ENCODE measurements at places on chromosomes 1 and 21. TPM values are rescaled to one million over a fixed set of nuclear protein-coding genes. Genes with fewer than 3 reads are reported as not detected.

DNA sequence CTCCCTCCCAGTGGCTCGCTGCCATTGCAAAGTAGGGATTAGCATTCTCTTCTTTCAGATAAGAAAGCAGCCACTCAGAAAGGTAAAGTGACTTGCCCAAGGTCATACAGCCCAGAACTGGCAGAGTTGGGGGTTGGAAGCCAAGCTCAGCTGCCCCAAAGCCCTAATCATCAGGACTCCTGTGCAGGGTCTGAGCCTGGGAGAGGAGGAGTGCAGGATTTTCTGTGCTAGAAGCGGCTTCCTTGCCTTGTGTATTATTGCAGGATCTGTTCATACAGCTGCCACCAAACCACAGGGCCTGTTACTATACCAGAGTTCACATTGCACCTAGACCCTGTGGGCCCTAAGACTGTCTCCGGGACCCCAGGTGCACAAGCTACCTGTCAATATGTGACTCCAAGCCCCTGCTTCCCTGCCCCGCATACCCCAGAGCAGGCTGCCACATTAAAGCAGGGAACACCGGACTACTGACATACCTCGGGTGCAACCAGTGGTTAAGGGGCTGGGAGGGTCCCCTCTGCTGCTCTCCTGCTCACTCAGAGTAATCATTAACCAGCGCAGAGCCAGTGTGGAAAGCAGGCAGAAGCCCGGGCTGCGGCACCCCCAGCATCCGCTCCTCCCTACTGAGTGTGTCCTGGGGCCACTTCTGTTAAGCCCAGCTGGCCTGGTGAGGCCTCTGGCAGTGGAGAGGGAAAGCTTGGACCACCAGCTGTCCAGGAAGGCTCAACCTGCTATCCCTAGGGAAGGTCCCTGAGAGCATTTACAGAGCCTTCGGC is 15.8 kb downstream of the HSPG2 start:
- peaks cover 42% of the 10 kb centered on the region for H3K4me1 ChIP-seq
- DNase-seq = no peak
- peak overlapping the region; percentile 31 for H3K4me3 ChIP-seq
- H3K27me3 ChIP-seq = no peaks in the 10 kb centered on the region
- peaks cover 3% of the 10 kb centered on the region for H3K36me3 ChIP-seq
- peak overlapping the region; percentile 32 for H3K27ac ChIP-seq

DNA sequence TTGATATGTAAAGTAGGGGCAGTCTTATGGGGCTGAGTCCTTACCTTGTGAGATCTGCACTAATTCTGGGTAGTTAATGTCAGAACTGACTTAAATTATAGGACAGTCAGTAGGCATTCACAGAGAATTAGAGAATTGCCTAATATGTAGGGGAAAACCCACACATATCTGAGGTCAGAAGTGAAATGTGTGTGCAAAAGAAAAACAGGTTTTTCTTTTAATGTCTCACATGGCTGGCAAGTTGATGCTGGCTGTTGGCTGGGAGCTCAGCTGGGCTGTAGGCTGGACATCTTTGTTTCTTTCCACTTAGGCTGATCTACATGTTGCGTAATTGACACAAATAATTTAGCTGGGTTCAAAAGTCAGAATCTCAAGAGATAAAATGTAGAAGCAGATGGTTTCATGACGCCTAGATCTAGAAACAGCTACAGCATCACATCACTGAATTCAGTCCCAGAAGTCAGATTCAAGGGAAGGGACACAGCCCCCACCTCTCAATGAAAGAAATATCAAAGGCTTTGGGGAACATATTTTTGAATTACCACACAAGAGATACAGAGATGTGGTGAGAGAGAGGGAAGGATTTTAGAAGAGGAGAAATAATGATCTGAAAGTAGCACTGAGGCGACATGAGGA is 98.9 kb downstream of the TNFSF18 start:
- no peak for DNase-seq
- H3K27me3 ChIP-seq = no peaks in the 10 kb centered on the region
- no peaks in the 10 kb centered on the region for H3K36me3 ChIP-seq

GRCh38 chr1:93598861-93599439 is 82.7 kb downstream of the BCAR3 start:
- no peak for DNase-seq
- H3K27ac ChIP-seq = peak overlapping the region; percentile 53
- H3K4me1 ChIP-seq = peaks cover 55% of the 10 kb centered on the region
- peaks cover 14% of the 10 kb centered on the region for H3K36me3 ChIP-seq
- peak overlapping the region; percentile 18 for H3K4me3 ChIP-seq
- H3K27me3 ChIP-seq = no peaks in the 10 kb centered on the region

PYGO2 gene
- 48.1 TPM for total RNA-seq

HTR6 gene
- not detected for total RNA-seq

DNA sequence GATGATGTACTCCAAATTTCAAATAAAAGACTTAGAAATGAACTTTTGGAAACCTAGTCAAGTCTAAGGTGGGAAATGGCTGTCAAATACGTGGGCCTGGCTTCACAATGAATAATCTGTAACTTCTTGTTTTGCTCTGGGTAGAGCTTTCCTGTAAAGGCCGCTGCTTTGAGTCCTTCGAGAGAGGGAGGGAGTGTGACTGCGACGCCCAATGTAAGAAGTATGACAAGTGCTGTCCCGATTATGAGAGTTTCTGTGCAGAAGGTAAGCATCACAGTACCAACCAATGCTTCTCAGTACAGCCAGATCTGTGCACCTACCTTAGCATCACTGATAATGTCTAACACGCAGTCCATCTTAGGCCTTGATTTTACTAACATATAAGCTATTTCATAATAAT is 73.6 kb downstream of the TPR start:
- no peak for DNase-seq
- no peaks in the 10 kb centered on the region for H3K36me3 ChIP-seq
- no peak overlapping the region for H3K4me3 ChIP-seq
- H3K4me1 ChIP-seq = no peaks in the 10 kb centered on the region
- no peak overlapping the region for H3K27ac ChIP-seq
- H3K27me3 ChIP-seq = peaks cover 3% of the 10 kb centered on the region

RCSD1 gene
- total RNA-seq = 0.75 TPM

UBL4B gene
- total RNA-seq = not detected

DNA sequence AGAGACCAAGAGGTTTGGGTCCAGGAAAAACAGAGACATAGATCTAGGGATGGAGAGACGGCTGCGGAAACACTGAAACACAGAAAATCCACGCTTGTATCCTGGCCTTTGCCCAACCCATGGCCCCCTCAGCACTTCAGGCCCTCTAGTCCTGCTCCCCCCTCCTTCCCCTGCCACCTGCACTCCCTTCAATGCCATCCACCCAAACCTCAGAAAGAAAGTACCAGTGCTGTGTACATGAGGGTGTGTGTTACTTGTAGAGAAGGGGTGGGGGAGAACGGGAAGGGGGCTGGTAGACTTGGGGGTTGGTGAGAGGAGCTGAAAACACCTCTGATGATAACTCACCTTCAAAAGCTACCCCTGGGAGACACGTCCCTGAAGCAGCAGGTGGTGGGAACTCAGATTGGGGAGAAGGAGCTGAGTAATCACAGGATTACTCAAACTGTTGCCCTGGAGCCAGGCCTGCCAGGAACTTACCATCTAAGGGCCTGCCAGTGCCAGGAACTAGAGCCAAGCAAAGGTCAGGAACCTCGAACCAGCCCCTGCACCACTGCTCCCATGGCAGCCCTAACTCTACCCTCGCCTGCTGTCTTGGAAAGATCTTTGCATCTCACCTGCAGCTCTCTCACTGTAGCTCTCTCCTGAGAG is 11.5 kb downstream of the RORC start:
- no peak overlapping the region for H3K4me3 ChIP-seq
- H3K36me3 ChIP-seq = no peaks in the 10 kb centered on the region
- peaks cover 25% of the 10 kb centered on the region for H3K27me3 ChIP-seq
- no peak for DNase-seq

DNA sequence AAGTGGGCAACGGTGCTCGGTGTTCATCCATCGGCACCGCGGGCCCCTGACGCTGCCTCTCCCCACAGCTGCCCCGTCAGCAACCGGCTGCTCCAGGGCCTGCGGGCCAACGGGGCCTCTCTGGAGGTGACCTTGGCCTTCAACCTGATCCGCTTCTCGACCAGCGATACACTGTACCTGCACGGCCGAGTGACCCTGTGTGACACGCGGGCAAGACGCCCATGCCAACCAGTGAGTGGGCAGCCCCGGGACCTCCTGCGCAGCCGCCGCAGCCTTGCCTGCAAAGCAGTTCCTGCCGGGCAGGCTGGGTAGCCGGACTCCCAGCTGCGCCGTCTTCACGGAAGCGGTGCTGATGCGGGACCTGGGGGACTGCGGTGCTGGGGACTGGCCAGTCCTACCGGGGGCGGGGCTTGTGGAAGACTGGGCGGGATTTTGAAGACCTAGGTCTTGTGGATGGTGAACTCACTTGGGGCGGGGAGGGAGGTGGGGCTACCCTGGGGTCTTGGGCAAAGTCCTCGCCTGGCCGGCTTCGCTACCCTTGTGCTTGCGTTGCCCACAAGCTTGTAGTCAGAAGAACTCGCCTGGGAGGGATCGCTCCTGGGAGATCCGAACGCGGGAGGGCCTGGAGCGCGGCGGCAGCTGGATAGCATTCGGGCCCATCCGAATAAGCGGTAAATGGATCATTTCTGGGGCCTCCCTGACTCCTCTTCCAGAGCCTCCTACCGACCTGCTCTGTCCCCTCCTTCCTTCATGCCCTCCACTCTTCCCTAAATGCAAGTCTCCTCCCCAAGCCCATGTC is 8.8 kb upstream of the CEP85 start:
- H3K4me3 ChIP-seq = peak overlapping the region; percentile 90
- H3K4me1 ChIP-seq = peaks cover 10% of the 10 kb centered on the region

PLK3 gene
- total RNA-seq = 39.1 TPM

- no peaks in the 10 kb centered on the region for H3K4me1 ChIP-seq
- H3K36me3 ChIP-seq = no peaks in the 10 kb centered on the region
- DNase-seq = no peak
- no peak overlapping the region for H3K4me3 ChIP-seq
- H3K27ac ChIP-seq = no peak overlapping the region
Observed at GRCh38 chr21:28804089-28804670, 188.5 kb downstream of the LTN1 start.

GRCh38 chr1:243378669-243379068 is 122.8 kb downstream of the SDCCAG8 start:
- H3K4me1 ChIP-seq = no peaks in the 10 kb centered on the region
- H3K27me3 ChIP-seq = no peaks in the 10 kb centered on the region
- no peak for DNase-seq
- no peak overlapping the region for H3K4me3 ChIP-seq
- H3K27ac ChIP-seq = no peak overlapping the region

TSPAN2 gene
- total RNA-seq = 29.6 TPM

DNA sequence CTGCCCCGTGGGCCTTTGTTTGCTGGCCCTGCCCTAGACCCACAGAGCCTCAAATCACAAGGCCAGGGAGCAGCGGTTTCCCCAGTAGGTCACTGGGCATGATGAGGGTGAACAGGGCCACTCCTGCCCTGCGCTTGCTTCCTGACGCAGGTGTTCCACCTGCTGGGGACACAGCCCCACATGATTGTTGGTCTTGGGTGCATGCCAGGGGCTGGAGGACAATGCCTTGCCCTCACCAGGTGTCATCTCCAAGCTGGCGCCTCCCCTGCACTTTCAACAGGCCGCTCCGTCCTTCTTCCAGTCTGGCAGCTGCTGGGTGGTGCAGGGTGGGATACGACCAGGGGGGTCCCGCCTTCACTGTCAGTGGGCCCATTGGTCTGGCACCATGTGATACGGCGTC is 24.3 kb downstream of the IL10RB start:
- DNase-seq = no peak
- no peaks in the 10 kb centered on the region for H3K27me3 ChIP-seq
- H3K36me3 ChIP-seq = peaks cover 20% of the 10 kb centered on the region
- no peak overlapping the region for H3K4me3 ChIP-seq

FCRL2 gene
- total RNA-seq = not detected

KIRREL1 gene
- total RNA-seq = 51.6 TPM

AQP10 gene
- total RNA-seq = 0.27 TPM

OBSCN gene
- total RNA-seq = 17.2 TPM

- H3K4me1 ChIP-seq = peaks cover 18% of the 10 kb centered on the region
- H3K36me3 ChIP-seq = peaks cover 47% of the 10 kb centered on the region
- no peak for DNase-seq
- no peaks in the 10 kb centered on the region for H3K27me3 ChIP-seq
- no peak overlapping the region for H3K27ac ChIP-seq
Observed at GRCh38 chr1:31912839-31913239, 25.3 kb downstream of the PTP4A2 start.

GRCh38 chr21:46212721-46213484 is 15.7 kb downstream of the LSS start:
- no peak overlapping the region for H3K27ac ChIP-seq
- H3K4me1 ChIP-seq = no peaks in the 10 kb centered on the region
- no peaks in the 10 kb centered on the region for H3K36me3 ChIP-seq
- no peak overlapping the region for H3K4me3 ChIP-seq

TAL1 gene
- total RNA-seq = not detected

DNA sequence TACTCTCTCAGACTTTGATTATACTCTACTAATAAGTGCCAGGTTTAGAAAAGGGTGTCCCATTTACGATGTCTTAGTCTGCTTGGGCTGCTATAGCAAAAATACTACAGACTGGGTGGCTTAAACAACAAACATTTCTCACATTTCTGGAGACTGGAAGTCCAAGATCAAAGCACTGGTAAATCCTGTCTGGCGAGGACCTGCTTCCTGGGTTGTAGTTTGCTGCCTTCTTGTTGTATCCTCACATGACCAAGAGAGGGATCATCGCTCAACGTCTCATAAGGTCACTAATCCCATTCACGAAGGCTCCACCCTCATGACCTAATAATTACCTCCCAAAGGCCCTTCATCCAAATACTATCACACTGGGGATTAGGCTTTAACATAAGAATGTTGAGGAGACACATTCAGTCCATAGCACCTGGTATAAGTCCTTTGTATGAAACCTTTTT is 12.0 kb downstream of the PRDX6 start:
- H3K27me3 ChIP-seq = no peaks in the 10 kb centered on the region
- H3K36me3 ChIP-seq = peaks cover 54% of the 10 kb centered on the region
- H3K27ac ChIP-seq = peak overlapping the region; percentile 94
- H3K4me3 ChIP-seq = peak overlapping the region; percentile 40
- DNase-seq = no peak

DNA sequence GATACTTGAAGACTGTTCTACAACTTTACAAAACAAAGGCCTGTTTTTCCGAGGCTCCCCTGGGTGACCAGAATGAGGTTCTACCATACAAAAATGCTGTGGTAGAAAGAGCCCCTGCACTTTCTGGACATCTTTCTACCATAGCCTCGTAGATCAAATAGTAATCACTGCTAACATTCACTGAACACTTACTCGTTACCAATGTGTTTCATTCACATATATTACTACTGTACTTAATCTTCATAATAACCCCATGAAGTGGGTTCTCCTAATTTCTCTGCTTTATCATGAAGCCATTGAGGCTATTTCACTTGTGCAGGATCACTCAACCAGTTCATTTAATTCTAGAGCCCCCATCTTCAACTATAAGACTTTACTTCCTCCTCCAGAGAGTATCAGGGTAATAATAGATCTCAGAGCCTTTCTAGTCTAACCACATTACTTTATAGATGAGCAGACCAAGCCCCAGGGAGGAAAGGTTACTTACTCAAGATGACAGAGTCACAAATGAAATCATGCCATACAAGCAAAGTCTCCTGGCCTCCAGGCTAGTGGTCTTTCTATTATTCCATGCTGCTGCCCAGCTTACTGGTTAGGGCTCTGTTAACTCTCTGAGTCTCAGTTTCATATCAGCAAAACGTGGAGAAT is 46.7 kb upstream of the OSBPL9 start:
- no peak for DNase-seq
- H3K27me3 ChIP-seq = no peaks in the 10 kb centered on the region
- H3K36me3 ChIP-seq = no peaks in the 10 kb centered on the region
- H3K4me1 ChIP-seq = peaks cover 16% of the 10 kb centered on the region

Data from type B pancreatic cell (in vitro differentiated cells).